ENCODE measurements at places on chromosomes 5 and 9. TPM values are rescaled to one million over a fixed set of nuclear protein-coding genes. Genes with fewer than 3 reads are reported as not detected.

DNA sequence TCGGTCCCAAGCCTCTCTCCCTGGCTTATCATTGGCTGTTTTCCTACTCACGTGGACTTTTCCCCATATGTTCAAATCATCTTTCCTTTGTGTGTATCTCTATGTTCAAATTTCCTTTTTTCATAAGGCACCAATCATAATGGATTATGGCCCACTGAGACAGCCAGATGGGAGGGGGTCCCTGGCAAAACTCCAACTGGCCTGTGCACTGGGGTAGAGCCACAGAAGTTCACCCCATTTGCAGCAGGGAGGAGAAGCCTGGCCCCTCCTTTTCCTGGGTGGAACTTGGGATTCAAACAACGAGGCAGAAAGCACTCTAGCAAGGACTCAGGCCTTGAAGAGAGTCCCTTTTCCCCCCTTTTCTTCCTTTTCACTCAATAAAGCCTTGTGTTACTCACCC lies 362.4 kb downstream of the CDH18 start:
- DNase-seq, result no peak

DNA sequence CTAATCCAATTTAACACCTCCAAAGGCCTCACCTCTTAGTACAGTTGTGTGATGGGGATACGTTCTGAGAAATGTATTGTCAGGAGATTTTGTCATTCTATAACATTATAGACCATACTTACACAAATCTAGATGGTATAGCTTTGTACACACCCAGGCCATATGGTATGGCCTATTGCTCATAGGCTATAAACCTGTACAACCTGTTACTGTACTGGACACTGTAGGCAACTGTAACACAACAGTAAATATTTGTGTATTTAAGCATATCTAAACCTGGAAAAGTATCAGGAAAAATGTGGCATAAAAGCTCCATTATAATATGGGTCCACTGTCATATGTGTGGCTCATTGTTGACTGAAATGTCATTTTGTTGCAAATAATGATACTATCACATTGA lies 12.1 kb downstream of the ACER2 start:
- no peak for DNase-seq

FOXD4L4 gene
- not detected for total RNA-seq

GRCh38 chr5:93294199-93294598 lies 286.8 kb downstream of the NR2F1-AS1 start:
- DNase-seq, result peak; percentile 29

GRCh38 chr9:111891910-111892499 lies 4.6 kb upstream of the UGCG start:
- DNase-seq, result peak; percentile 73

Data from Caki2 (cell line).